ENCODE measurements at places on chromosomes 3 and 15.

- no peak for DNase-seq
Observed at GRCh38 chr15:56973463-56973862, 55.0 kb downstream of the TCF12 start.

- no peak for DNase-seq
Observed at GRCh38 chr3:2697589-2697988, 412.6 kb downstream of the IL5RA start.

DNA sequence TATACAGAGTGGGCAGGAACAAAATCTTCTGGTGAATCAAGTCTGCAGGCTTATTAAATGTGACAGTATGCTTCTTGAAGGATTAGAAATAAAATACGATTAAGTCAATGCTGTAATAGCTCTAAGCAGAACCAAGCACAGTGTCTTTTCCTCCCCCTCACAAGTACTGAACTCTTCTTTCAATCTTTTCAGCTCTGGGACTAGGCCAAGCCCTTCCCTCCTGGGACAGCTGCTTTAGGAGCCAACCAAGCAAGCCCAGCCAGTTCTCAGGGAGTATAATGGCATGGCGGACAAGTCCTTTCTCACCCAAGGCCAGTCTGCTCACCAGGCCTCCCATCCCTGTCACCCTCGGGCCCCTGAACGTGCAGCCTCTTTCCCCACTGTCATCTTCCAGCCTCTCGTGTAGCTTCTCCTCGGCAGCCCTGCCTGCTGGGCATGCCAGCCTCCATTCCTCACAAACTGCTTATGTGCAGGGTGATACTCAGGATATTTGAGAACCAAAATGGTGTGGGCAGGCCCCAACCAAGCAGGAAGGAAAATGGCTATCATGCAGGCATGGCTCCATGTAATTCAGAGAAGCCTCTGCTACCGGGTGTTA lies 8.4 kb upstream of the PPP1R2 start:
- no peak for DNase-seq

GRCh38 chr3:9508781-9509180 lies 44.8 kb downstream of the LHFPL4 start:
- DNase-seq, result no peak

- no peak for DNase-seq
Observed at GRCh38 chr3:45043728-45044299, 17.7 kb downstream of the CLEC3B start.

DNA sequence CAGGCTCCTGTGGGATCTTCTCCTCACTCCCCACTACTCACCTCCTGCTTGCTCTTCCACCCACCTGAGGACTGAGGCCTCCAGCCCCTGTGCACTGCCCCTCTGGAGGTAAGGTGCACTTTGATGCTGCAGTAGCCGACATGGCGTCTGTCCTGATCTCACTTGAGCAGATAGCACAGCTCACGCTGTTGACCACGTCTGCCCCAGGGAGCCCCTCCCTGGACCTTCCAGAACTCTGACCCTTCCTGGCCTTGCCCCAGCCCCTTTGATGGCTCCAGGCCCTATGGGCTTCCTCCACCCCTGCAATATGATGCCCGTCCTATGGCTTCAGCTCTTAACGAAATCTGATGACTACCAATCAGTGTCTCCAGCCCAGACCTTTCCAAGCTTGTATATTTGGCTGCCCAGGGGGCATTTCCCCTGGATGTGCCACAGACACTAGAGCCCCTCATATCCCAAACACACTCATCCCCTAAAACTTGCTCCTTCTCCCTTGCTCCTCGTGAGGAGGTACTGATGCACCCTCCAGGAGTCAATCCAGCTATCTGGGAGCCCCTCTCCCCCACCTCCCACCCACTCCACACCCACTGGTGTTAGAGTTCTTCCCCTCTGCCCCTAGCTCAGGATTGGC lies 27.1 kb downstream of the KY start:
- DNase-seq, result no peak

- no peak for DNase-seq
Observed at GRCh38 chr3:78257951-78258530, 1218.1 kb downstream of the ROBO2 start.

Data from stimulated activated CD8-positive, alpha-beta memory T cell treated with anti-CD3 and anti-CD28 coated beads, Interleukin-7, amount 100 ng/mL, for 1 hour (primary cell).